H54 (cell line): ENCODE measurements at places on chromosomes 11 and 22.
A peak's percentile ranks its signal among the peaks of the same experiment; 100 is the strongest.

- peak; percentile 35 for DNase-seq
Measured at GRCh38 chr11:5380740-5381342, 2.8 kb upstream of the OR51M1 start.

- no peak for DNase-seq
Measured at GRCh38 chr11:37500425-37500824, 902.4 kb upstream of the RAG2 start.

DNA sequence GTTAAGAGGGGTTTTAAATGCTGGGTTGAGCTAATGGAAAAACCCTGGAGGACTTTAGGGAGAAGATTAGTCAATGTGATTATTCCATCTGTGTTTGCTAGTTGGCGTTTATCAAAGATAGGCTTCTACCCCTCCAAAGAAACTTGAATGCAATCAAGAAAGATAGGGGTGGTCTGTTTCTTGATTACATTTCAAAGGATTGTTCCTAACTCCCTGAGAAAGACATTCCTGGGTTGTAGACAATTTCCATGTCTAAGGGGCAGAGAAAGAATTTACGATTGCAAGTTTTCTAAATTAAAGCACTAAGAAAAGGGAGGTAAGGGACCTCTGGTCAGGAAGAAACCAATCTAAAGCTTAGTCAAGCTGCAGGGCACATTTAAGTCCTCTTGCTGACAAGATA is 2268.7 kb downstream of the LRRC4C start:
- DNase-seq: no peak

DNA sequence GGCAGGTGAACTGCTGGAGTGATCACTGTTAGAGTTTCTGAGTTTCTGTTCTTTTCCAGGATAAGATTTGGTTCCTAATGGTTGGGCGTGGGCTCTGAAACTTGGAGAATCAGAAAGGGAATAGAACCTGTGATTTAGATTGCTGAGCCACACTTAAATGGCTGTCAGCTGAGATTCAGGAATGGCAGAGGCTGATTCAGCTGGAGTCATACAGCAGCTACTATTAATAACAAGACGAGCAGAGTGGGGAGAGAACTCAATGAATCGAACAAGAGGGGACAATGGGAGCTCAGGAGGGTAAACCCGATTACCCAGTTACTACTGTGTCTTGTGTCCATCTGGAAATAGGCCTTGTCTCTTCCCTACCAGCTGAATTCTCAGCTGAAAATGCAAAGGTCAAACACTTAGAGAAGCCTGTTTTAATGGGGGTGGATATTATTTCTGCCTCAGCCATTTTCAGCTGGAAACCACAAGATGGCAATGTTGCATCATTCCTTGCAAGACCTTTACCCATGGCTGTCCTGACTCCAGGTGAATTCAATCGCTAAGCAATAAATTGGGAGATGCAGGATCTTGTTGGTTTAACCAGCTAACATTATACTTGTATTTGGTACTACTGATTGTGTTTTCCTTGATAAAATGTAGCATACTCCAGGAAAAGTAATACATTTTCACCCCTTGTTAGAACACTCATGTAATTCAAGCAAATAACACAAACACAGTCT is 104.5 kb upstream of the RAG2 start:
- DNase-seq: peak; percentile 54

GRCh38 chr11:79419120-79419519 is 21.7 kb downstream of the TENM4 start:
- peak; percentile 85 for DNase-seq

DNA sequence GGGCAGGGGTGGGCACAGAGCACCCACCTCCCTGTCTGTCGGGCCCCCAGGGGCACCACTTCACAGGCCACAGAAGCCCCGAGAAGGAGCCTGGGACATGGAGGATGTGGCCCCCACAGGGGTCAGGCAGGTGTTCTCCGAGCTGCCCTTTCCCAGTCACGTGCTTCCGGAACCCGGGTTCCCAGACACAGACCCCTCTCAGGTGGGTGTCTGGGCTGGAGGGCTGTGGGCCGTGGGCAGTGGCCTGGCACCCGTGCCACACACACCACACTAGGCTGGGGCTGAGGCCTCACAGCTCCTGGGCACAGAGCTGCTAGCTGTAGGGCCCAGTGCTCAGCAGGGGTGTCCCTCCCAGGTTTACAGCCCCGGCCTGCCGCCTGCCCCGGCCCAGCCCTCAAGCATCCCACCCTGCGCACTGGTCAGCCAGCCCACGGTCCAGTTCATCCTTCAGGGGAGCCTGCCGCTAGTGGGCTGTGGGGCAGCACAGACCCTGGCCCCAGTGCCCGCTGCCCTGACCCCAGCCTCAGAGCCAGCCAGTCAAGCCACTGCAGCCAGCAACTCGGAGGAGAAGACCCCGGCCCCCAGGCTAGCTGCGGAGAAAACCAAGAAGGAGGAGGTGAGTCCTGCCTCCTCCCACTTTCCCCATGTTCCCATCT is 5.5 kb downstream of the IRF7 start:
- DNase-seq: no peak

DNA sequence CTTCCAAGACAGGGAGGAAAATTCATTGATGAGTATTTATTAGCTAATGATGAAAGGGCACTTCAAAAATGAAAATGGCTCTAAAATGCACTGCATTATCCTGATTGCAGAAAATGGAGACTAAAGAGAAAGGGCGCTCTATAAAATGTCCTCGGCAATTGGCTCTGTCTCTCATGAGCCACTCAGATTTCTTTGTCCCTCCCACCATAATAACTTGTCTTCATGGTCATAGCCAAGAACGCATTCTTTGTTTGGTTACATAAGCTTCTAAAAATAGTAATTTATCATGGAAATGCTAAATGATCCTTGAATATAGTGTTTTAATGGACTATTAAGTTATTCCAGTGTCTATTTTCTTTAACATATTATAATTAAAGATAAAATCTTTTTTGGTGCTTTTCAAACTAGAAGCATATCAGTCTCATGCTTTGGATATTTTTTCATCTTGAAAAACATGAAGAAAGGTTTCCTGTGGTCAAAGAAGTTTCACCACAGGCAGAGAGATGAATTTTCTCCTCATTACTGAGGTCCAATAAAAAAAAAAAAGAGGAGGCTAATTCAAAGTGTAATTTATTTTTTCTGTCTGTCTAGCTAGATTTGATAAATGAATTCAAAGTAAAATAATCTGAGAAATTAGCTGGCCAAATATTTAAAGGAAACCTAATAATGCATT is 238.1 kb upstream of the BLID start:
- no peak for DNase-seq

DNA sequence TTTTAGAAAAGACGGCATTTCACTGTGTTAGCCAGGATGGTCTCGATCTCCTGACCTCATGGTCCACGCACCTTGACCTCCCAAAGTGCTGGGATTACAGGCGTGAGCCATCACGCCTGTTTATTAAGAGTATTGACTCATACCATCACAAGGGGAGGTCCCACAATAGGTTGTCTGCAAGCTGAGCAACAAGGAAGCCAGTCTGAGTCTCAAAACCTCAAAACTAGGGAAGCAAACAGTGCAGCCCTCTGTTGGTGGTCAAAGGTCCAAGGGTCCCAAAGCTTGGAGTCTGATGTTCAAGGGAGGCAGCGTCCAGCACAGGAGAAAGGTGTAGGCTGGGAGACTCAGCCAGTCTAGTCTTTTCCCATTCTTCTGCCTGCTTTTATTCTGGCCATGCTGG is 32.8 kb upstream of the LDLRAD3 start:
- DNase-seq: no peak

DNA sequence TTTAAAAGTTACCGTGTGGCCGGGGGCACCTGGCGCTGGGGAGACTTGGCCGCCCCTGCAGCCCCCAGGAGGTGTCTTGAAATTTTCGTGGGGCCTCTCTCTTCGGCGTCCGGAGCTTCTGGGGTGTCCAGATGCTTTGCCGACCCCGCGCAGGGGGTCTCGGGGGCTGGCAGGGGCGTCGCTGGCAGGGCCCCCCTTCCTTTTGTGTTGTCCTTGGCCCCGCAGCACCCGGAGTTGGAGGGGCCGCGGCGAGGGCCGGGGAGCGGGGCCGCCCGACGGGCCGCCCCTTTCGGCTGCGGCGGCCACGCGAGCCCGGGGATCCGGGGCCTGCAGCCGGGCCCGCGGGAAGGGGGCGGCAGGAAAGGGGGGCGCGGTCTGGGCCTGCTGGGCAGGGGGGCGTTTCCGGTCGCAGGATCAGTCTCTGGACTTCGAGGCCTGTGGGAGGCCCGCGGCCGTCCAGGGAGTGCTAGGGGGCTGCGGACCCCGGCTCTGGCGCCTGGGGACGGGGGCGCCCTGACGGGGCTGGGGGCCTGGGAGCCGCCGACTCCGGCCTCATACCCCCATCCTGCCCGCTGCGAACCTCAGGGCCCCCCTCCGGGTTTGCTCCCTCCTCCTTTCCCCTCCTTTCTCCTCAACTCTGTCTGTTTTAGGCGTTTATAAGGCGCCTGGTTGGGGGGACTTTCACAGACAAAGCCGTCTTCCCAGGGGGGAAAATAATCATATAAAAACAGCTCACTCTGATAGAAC is 869 bp downstream of the ZC3H7B start:
- DNase-seq: no peak

DNA sequence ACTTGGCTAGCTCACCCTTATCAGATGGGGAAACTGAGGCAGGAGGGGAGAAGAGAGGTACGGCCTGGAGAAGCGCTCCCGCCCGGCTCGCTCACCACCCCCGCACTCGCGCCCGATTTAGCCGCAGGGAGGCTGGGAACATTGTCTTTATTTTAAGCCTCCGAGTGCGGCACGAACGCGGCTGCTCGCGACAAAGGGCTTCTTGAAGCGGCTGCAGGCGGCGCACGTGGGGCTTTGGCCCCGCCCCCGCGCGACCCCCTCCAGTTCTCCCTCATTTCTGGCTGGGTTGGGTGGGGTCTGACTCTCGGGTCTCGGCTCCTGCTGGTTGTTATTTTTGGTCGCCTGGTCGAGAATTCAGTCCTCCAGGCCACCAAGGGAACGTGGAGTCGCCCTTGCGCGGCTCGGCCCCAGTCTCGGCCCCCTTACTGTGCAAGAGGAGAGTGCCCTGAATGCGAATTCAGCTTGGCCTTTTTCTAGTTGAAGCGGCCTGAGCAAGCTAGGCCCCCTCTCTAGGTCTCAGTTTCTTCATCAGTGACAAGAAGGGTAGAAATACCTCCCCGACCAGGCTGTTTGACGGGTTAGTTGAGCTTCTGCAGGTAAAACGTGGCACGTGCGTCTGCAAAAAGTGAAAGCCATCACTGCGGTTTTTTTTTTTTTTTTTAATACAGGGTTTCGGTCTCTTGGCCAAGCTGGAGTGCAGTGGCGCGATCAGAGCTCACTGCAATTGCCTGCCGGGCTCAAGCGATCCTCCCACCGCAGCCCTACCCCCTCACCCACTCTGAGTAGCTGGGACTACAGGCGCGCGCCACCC is 2.6 kb upstream of the CHRM1 start:
- DNase-seq: no peak

- DNase-seq: no peak
Measured at GRCh38 chr22:37907036-37907954, 1.2 kb downstream of the MICALL1 start.

GRCh38 chr11:106482917-106483785 is 405.7 kb downstream of the AASDHPPT start:
- DNase-seq: no peak

DNA sequence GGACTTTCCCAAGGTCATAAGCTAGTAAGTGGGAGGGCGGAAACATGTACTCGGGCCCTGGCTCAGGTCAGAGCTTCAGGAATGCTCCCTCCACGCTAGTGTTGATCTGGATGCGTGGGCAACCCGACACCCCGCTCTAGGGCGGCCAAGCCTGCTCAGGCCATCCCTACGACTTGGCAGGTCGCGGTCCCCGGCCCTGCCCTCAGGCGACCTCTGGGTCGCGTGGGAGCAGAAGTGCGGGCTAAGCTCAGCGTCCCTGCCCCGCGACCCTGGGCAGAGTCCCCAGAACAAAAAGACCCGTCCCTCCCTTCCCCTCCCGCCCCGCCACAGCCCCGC is 781 bp upstream of the TEF start:
- peak; percentile 68 for DNase-seq

DNA sequence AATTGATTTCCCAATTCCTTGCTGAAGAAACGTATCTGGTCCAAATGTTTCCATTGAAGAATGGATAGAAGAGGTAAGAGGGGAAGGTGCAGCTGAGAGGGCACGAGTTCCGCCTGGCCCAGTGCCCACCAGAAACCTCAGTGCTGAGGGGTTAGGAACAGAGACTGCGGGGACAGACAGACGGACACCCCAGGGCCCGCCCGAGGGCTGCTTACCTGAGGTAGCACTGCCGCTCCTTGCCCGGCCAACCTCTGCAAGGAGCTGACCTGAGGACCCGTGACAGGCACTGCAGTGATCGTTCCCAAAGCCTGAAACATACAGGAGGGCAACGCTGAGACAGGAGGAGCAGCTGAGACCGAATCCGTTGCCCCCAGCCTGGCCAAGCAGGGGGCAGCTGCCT is 89.6 kb downstream of the PHF21B start:
- no peak for DNase-seq

DNA sequence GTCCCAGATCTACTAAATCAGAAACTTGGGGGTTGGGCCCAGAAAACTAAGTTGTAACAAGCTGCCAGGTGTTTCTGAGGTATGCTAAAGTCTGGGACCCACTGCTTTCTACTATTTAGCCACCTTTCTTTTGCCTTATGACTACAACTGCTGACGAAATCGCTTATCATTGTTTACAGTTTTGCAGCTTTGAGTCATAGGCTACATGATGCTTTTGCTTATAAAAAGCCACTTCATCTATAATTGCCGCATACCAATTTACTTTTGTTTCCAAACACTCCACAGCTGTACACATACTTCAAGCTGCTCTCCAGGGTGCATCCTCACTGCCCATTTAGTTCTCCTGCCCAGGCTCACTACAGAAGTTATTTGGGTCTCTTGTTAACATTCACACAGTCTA is 144.7 kb downstream of the ENTHD1 start:
- DNase-seq: no peak

- DNase-seq: no peak
Measured at GRCh38 chr11:45919806-45920530, 2.3 kb upstream of the PEX16 start.

GRCh38 chr22:25111579-25112517 is 87.8 kb upstream of the CRYBB3 start:
- DNase-seq: no peak

DNA sequence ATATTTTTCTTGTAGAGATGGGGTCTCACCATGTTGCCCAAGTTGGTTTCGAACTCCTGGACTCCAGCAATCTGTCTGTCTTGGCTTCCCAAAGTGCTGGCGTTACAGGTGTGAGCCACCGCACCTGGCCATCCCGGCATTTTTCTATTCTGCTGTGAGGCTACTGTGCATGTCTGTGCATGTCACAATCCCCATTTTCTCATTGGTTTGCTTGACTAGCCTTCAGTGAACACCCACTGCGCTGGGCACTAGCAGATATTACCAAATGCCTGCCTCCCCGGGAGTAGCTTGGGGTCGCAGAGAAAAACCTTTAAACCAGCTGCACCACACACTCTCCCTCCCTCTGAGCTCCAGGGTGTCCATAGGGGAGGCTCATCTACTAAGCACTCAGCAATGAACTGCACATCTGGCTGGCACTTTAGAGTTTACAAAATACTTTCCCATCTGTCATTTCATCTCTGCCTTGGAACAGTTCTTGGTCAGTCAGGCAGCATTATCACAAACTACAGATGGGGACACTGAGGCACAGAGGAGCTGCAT is 4.9 kb downstream of the CSNK1E start:
- DNase-seq: no peak

DNA sequence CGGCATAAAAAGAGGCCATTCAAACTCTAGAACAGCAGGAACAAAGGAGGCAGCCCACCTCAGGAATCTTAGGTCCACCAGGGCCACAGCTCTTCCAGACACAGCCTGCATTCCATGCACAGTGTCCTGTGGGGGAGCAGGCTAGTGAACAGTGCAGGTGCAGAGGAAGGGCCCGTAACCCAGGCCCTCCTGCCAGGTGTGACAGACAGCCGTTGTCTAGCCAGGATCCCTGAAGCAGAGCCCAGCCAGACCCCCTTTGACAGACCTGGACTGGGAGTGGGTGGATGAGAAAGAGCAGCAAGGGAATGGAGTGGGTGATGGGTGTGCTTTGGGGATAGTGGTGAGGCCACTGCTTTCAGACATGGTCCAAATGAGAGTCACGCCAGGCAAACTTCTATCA is 1.2 kb upstream of the ZPR1 start:
- no peak for DNase-seq
